ENCODE measurements at places on chromosomes 2 and 18.

DNA sequence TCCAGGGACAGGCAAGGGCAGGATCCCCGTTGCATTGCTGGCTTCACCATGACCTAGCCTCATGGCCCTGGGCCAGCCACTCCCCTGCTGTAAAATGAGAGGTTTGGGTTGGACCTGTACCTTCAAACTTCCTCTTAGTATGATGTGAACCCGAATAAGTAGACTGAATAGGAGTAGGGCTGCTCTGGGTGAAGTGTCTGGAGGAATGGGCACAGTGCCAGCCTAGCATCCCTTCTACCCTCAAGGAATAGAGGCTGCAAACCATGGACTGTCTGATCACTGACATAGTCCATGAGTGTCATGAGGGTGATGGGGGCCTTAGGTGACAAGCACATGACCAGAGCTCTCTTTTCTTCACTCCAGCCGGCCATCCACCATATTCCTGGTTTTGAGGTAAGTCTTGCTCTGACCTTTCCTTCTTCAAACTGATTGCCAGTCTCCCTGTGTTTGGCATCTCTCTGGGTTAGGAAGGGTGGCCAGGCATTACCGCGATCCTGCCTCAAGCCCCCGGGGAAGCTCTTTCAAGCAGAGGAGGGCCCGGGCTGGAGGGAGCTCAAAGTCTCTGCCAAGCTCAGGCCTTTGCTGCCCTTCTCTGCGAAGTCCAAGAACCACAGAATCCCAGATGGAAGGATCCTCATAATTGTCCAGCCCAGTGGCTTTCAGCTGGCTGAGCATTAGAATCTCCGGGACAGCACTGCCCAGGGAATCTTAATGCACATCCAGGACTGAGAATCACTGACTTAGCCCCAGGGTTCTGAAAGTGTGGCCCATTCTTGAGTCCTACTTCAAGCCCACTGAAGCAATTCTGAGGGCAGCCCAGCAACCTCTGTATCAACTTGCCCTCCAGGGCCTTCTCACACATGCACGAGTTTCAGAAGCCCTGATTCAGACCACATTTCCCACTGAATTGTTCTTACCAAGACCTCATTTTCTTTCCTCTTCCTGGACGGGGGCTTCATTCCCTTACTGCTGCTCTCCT lies 148.1 kb downstream of the DYSF start:
- DNase-seq, result no peak

DNA sequence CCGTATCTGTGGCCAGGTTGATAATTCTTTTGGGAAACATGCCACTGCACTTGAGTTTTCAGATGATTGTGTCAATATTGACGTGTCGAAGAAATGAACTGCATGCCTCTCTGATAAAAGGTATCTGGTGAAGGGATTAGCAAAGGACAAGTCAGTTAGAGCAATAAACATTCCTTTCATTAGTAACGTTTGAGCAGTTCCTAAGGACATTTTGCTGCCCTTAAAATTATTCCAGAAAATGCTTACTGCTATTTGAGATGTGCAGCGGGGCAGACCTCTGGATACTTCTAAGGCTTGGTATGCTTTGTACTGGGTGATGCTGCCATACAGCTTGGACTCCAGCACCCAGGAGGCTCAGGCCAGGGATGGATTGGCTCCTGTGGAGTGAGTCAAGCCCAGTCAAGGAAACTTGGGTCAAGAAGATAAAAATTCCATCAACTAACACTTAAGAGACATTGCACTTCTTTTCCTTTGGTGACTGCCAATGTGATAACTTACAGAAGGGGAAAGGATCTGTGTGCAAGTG lies 166.7 kb downstream of the FHOD3 start:
- DNase-seq, result no peak

DNA sequence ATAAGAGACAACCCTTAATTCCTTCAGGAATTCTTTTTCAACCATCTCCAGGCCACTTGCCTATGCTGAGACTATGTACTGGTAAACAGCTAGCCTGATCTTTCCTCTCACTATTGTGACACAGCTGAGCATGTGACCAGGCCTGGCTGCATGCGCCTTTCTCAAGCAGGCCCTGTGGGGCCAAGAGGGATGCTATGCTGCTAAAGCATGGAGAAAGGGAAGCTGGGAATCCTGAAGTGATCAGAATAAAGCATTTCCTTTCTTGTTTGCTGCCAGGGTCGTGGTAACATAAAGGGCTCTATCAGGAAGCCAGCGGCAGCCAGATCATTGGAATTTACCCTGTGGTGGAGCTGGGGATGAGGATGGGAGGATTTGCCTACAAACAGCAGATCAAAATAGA lies 29.8 kb upstream of the LCLAT1 start:
- peak; percentile 16 for DNase-seq

DNA sequence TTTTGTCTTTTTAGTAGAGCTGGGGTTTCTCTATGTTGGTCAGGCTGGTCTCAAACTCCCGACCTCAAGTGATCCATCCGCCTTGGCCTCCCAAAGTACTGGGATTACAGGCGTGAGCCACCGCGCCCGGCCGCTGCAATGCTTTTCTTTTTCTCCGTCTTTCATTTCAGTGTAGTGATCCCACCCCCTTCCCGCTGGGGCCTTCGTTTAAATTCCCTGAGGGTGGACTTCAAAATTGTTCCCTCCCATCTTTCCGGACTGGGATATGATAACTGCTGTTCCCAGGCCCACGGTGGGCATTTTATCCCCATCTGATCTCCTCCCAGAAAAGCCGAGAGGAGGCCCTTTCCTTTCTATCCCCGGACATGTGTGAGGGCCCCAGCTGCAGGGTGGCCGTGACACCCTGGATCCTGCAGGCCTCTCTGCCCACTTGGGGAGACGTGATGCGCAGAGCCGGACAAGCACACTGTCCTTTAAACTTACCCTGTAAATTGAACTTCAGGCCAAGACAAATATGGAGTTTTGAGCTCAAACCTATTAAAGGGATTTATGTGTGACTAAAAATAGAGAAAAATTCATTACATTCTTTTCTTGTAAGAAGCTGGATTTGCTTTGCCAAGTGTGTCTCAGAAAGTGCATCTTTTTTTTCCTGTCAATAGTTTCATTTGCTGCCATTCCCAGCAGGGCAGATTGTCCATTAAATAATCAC lies 54.5 kb upstream of the AFF3 start:
- no peak for DNase-seq

DNA sequence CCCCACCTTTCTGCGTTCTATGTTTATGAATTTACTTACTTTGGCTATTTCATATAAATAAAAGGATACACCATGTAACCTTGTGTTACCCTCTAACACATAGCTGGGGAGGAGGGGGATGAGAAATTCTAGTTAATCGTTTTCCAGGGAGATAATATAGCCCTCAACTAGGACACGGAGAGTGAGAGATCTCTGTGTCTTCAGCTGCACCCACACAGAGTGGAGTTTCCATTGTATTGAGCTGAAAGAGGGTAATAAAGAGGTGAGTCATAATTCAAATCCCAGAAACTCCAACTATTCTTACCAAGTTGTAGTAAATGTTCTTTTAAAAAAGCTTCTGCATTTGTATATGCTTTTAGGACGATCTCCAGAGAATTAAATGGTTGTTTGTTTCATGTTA lies 110.1 kb upstream of the SULT1C3 start:
- DNase-seq, result no peak

DNA sequence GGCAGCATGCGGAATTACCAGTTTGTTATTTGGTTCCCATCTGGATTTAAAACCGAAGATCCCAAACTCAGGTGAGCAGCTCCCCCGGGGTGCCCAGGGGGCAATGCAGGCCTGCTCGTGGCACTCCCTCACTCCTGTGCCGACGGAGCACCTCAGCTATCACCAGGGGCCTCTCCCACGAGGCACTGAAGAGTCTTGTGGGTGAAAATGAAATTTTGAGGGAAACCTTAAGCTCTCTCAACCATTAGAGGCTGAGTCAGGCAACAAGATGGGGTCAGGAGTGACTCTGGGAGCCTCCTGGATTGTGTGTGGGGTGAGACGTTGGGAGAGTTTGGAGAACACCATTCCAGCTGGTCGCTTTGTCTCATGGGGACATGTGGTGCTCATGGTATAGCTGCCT lies 189.0 kb downstream of the PRKCE start:
- no peak for DNase-seq

DNA sequence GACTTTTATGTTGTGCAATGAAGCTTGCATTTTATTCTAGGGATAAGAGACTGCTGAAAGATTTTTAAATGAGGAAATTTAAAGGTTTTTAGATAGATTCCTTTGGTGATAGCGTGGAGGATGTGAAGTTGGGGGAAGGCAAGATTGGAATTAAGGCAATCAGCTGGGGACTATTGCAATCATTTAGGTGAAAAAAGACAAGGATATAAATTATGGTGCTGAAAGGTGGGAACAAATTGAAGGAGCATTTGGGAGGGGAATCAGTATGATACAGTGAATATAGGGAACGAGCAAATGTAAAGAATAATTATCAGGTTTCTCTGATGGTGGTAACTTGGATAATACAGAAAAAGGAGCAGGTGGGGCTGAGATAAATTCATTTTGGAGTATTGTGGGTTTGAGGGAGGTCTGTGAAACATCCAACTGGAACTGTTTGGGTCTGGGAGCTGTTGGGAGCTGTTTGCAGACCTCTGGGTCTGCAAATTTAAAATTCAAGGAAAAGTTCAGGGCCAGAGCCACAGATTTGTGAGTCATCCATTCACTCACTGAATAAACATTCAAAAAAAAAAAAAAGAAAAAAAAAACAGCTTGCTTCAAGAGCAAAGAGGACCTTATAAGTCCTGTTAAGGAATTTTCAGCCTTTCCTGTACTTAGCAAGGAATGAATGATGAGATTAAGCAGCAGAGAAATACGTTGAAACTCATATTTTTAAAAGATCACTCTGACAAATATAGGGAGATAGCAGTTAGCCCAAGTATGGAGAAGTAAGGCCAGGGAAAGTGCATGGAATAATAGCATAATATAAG lies 257.5 kb upstream of the FN1 start:
- peak; percentile 75 for DNase-seq

DNA sequence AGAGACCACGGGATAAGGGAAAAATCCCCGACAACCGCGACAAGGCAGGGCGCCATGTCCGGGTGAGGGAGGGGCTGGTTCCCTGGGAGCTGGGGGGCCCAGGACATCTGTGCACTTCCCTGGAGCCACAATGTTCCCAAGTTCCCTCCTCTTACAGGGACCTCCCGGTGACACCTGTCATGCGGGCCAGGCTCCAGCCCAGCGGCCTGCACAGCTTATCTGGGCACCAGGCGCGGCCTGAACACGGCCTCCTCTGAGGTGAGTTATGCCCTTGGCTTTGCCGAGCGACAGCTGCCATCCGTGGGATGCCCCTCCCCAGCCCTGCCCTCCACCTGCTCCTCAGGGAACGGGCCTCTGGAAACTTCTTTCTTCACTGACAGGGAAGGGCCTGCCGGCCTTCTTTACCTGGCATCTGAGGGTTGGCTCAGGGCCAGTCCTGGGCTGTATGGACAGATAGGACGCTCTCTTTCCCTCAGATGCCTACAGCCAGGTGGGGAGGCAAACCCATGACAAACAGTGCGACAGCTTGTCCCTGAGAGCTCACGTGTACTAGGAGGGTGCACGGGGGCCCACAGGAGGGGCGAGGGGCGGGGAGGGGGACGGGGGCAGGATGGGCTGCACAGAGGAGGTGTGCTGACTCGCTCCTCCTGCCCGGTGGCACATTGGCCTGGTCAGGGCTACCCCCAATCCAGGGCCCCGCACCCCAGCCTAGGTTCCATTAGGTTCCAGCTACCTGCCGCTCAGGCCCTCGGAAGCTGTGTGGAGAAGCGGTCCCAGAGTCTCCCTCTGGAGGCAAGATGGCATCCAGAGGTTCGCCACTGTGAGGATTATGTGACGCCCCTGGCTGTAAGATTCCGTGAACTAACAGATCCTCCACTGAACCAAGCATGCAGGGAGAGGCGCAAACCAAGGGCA lies 34.9 kb upstream of the HPCAL1 start:
- DNase-seq, result no peak

DNA sequence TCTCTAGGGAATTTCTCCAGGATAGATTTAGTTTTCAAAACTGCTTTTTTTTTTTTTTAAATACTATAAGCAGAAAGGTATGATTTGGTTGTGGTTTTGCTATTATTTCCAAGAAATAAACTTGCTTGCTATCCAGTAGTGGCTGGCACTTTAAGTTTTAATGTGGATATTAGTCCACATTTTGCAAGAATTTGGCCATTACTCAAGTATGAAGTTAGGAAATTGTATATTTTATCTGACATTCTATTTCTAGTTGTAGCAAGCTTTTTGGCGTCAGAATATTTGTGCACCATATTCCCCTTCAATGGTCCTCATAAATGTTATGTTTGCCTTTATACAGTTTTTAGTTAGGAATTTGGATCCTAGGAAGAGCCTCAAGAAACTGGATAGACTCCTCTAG lies 226.3 kb downstream of the ZNF521 start:
- no peak for DNase-seq

DNA sequence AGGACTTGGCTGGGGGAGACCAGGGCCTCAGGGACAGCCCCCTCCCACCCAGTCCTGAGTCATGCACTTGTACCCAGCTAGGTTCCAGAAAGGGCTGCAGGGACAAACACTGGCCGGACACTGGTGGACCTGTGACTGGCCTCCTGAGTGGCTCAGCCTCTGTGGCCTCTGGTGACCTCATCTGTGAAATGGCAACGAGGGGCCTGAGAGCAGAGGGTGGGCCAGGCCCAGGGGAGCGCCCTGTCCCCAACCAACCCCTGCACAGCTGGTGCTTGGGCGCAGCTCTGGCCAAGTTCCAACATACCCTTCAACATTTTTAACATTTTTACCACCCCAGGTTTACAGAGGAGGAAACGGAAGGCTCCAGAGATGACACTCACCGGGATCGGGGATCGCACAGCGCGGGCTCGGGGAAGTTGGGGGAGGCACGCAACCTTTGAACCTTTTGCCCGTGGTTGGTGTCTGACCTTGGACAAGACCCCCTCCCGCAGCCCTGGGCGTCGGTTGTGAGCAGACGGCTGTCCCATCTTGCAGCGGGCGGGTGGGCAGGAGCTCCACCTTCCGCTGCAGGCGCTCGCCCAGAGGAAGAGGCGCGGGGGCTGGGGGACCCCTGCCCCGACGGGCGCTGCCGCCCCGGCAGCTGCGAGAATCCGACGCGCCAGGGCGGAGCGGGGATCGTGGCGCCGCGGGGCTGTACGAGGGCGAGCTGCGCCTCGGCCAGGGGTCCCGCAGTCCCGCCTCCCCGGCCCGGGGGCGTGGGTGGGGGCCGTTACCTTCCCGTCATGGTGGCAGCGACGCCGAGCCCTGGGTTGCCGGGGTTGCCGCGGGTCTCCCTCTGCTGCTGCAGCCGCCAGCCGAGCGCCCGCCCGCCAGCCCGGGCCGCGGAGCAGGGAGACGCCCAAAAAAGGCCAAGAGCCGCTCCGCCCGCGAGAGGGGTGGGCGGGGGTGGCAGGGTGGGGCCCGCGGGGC lies 805 bp downstream of the LIMS2 start:
- no peak for DNase-seq

DNA sequence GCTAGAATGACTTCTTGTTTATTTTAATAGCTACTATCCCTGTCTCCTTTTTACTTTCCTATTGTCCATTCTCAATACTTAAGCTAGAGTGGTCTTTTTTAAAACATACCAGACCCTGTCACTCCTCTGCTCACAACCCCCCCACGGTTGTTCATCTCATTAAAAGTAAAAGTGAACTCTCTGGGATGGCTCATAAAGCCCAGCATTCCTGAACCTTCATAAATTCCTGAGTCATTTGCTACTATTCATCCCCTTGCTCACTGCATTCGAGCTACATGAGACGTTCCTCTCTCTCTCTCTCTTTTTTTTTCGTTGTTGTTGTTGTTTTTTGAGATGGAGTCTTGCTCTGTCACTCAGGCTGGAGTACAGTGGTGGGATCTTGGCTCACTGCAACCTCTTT lies 148.7 kb upstream of the DSEL start:
- DNase-seq, result peak; percentile 44

Data from brain microvascular endothelial cell (primary cell).